ENCODE measurements at places on chromosomes 4 and X. TPM values are rescaled to one million over a fixed set of nuclear protein-coding genes. Genes with fewer than 3 reads are reported as not detected.

Gene GUCY1B1
- total RNA-seq: 4.3 TPM

Gene ADH1A
- not detected for total RNA-seq

Gene PLP1
- total RNA-seq: 12.4 TPM

Gene HNRNPH2
- 29.4 TPM for total RNA-seq

Gene GAGE1
- not detected for total RNA-seq

Gene HSFX3
- not detected for total RNA-seq

Data from Peyer's patch (tissue), 4 donors.